Umbilical cord (tissue), 2 donors: ENCODE measurements at places on chromosomes 5 and 9.
A peak's percentile ranks its signal among the peaks of the same experiment; 100 is the strongest.

DNA sequence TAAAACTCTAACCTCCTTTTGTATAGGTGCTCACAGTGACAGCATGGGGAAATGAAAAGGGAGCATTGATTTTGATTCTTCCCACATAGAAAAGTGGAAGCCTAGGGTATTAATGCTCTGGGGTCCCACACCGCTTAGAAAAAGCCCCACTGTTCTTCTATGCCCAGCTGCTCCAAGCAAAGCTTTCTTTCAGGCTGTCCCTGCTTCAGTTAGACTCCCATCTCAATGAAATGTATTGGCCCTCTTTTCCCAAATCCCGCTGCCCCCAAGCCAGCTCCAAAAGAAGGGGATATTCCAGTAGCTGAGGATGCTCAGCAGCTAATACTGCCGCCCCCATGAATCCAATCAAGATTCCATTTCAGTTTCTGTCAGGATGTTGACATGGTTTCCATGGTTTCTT is 17.0 kb upstream of the CREBRF start:
- DNase-seq: no peak

DNA sequence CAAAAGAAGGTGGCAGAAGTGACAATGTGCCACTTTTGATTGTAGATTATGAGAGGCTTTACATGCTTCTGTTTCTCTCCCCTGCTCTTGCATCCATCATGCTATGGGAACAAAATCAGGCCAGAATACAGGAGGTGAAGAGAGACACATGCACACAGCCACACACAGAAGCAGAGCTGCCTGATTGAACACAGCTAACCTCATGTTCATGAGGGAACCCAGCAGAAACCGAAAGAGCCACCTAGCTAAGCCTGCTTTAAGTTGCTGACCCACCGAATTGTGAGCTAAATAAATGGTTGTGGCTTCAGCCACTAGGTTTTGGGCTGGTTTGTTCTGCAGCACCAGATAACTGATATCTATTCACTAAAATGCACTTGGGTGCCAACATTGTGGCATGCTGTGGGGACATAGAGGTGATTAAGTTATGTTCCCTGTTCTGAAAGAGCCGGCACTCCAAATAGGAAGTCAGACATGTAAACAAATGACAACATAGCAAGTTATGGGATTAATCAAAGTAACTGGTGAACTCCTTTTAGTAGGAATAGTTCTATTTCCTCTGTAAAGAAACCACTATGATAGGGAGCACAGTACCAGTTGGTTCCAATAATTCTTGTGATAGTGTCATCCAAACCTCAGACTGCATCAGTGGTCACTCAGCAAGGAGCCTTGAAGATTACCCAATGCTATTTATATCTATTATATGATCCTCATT is 93.6 kb upstream of the TNC start:
- peak; percentile 59 for DNase-seq

- DNase-seq: peak; percentile 89
Observed at GRCh38 chr5:118548761-118549720, 439.3 kb downstream of the DTWD2 start.

GRCh38 chr5:35162848-35163709 is 67.2 kb downstream of the PRLR start:
- peak; percentile 87 for DNase-seq

DNA sequence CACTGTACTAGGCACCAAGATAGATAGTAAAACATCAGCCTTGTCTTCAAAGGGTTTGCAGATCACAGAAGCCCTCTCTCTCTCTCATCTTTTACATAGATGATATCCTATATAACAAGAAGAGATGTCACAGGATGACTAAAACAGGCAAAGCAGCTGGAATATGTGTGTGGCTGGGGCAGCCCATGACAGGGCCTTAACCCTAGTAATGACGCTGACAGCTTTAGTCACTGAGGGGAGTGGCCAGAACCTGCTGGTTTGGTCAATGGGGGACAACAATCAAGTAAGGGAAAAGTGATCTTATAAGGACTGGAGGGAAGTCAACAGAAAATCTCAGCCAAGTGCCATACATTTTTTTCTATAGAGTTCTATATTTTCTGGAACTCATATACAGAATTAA is 41.9 kb upstream of the RIC1 start:
- DNase-seq: no peak

- peak; percentile 7 for DNase-seq
Observed at GRCh38 chr9:81634915-81635516, 54.3 kb downstream of the TLE1 start.
